ENCODE measurements at places on chromosomes 13 and 19.

GRCh38 chr19:32902448-32902847, 32.9 kb upstream of the SLC7A9 start:
- DNase-seq, result no peak

DNA sequence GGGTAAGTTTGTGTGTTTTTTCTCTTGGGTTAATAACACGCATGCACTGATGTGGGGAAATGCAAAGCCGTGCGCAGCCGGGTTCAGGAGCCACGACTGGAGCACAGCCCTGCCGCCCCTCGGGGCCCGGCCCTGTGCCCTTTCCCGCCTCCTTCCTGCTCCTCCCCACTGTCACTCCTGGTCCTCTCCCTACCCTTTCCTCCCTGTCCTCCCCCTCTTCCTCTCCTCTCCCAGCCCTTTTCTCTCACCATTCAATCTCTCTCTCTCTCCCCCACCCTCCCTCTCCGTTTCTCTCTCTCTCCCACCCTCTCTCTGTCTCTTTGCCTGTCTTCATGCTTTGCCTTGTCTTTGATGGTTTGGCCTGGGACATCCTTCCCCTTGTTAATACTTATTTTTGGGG, 27.2 kb downstream of the PLEKHJ1 start:
- DNase-seq, result no peak

DNA sequence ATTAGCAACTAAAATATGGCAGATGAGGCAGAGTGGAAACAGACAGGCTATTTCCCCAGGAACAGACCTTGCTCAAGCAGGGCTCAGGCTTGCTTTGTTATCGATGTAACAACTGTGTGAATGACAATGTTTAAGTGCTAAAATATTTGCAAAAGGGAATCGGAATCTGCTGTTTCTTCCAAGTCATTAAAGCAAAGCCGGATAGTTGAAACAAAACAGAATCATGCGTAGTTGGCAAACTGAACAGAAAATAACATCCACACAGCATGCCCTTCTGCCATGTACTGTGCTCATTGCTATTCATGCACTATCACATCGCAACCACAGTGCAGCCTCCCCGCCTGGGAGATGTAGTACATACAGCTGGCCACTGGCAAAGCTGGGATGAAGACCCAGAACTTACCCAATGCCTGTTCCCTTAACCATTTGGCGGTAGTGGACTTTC, 799.1 kb downstream of the DIAPH3 start:
- DNase-seq, result no peak

DNA sequence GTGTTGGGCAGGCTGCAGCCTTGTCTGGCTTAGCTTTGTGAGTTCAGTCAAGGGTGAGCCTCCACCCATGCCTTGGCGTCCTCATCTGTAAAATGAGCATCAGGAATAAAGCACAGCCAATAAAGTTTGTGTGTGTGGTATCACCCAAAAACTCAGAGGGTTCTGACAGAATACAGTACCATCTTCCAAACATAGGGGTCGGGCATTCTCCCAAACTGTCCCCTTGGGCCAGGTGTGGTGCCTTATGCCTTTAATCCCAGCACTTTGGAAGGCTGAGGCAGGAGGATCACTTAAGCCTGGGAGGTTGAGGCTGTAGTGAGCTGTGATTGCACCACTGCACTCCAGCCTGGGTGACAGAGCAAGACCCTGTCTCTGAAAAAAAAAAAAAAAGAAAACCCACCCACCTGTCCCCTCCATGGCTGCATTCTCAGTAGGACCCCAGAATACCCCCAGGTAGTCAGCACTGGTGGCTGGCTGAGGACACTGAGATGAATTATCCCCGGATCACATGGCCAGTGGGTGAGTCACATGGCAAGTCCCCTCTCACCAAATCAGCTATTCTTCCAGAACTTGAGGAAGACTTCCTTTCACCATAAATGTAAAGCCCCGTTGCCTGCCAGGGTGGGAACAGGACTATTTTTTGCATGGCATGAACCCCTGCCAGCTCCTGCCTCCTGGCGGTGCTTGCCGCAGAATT, 18.6 kb downstream of the POP4 start:
- no peak for DNase-seq

DNA sequence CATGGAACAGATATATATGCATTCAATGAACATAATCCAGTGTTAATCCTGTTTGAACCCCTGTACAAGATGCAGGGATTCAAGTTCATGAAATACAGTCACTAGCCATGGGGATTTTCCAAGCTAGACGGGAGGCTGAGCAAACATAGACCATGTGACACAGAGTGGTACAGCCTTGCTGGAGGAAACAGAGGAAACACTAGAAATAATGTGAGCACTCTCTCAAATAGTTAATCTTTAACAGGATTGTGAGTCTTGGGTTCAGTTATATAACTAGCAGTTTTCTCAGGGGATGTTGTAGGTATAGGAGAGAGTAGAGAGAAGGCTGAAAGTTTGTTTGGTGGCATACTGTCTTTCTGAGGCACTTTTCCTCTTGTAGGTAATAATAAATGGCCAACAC, 13.9 kb upstream of the LGALS16 start:
- DNase-seq, result no peak

- DNase-seq, result no peak
Observed at GRCh38 chr19:57642396-57643046, 9.6 kb downstream of the ZNF211 start.

- no peak for DNase-seq
Observed at GRCh38 chr19:10654610-10655456, 687 bp downstream of the ILF3 start.

GRCh38 chr13:96822895-96823294, 171.4 kb downstream of the OXGR1 start:
- DNase-seq, result no peak

- DNase-seq, result no peak
Observed at GRCh38 chr13:110503979-110504499, 57.5 kb downstream of the RAB20 start.

- DNase-seq, result no peak
Observed at GRCh38 chr13:112893207-112893569, 75.8 kb upstream of the MCF2L start.

DNA sequence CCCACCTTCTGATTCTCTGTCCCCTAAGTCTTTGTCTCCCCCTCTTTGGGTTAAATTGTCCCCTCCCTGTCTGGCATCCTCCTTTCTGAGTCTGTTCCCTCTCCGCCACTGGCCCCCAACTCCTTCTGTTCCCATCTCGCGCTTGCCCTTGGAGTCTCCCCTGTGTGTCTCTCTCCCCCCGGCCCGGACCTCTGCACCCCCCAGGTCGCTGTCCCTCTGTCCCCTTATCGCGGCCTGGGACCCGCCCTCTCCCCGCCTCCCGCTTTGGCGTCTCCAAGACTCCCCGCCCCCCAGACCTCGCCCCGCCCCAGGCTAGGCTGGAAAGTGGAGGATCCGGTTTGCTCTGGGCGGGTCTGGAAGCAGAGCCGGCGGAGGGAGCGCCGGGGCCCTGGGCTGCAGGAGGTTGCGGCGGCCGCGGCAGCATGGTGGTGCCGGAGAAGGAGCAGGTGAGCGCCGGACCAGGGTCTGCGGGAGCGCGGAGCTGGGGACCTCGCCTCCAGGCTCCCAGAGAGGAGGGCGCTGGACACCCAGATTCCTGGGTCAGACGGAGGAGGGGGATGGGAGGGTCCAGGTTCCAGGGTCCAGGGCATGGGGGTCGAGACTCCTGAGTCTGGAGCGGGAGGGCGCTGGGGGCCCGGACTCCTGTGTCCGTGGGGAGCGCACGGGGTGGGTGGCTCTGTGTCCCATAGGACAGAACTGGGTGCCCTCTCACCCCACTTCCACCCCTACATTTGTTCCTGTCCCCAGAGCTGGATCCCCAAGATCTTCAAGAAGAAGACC, at the start of gene TRPM4:
Gene TRPM4, plus strand, starts transcription at position 348 of the 780 bp plus-strand sequence. Its CDS starts 75 bp downstream, at position 423.
- peak; percentile 48 for DNase-seq

DNA sequence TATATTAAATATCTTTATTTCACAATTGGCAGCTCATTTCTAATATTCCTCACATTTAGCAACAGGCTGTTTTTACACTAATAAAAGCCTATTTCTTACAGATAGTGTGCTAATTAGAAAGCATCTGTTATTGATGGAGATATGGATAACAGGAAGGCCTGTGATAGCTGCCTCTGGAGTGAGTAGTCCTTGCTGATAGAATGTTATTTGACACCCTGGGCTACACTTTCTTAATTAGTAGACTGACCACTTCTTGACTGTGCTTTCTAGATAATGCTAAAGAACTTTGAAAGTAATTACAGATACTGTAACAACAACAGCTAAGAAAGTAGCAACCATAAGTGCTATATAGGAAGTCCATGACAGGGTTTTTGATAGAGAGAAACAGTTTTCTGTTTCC, 554.3 kb downstream of the DIAPH3 start:
- DNase-seq, result no peak

DNA sequence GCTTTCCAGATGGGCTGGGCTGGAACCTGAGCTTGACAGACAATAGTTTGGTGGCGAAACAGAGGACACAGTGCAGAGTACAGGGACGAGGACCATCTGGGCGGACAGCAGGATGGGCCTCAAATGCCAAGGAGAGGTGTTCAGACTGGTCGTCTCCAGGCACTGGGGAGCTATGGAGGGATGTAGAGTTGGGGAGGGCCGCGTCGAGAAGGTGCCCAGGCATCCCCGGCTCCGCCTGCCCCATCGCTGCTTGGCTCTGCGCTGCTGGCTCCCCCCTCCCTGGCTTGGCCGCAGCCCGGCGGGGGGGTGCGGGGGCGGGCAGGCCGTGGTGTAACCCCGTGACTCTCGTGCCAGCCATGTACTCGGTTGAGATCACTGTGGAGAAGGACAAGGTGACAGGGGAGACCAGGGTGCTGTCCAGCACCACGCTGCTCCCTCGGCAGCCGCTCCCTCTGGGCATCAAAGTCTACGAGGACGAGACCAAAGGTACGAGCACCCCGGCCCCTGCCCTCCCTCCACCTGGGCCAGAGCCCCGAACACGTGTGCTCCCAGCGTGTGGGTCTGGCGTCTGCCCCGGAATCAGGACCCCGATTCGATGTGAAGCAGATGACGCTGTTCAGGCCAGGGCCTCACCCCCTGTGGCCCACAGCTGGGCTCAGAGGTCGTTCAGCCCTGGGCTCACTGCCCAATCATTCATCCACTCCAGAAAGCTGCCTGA, 10.8 kb upstream of the MISP start:
- DNase-seq, result no peak

DNA sequence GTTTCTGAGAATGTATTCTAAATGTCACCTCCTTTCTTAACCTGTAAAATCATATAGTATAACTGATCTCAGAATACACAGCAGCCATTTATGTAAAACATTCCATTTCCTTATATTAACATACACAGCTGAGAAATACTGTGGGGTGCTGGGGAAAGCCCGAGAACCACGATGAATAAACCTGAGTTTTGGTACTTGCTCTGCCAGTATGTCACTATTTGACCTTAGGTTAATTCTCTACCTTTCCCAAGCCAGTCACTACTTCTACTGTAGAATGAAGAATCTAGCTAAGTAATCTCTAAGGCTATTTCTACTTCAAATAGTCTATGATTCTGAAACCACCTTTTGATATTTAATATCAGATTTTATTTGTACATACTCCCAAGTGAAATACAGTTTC, 173.7 kb downstream of the TBC1D4 start:
- no peak for DNase-seq

- DNase-seq, result no peak
Observed at GRCh38 chr19:46482631-46483030, 11.3 kb upstream of the PNMA8A start.

- DNase-seq, result peak; percentile 88
Observed at GRCh38 chr19:33296488-33296971, 5.8 kb downstream of the CEBPA start.

GRCh38 chr13:98858191-98858590, 105.7 kb upstream of the SLC15A1 start:
- no peak for DNase-seq
